Femur (tissue), 1 donor: ENCODE measurements at places on chromosomes 12 and 14.

GRCh38 chr14:61563162-61563511 is 132.2 kb upstream of the HIF1A start:
- no peak for DNase-seq

GRCh38 chr12:108630481-108631207 is 3.0 kb downstream of the SELPLG start:
- no peak for DNase-seq

DNA sequence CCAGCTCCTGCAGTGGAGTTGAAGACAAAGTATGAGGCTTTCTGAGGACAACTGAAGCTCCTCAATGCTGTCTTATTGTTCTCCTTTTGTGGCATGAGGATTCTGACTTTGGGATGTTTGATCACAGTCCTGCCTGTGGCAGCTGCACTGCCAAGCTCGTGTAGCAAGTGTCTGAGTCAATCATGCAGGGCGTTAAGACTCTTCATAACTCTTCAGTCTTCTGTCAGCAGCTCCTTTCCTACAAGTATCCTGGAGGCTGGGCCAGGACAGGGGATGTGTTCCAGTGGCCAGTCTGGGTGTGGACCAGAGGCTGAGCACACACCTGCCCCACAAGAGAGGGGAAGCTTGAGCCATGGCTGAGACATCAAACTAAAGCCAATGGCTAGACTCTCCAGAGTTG is 94.3 kb downstream of the PELI2 start:
- DNase-seq, result no peak

DNA sequence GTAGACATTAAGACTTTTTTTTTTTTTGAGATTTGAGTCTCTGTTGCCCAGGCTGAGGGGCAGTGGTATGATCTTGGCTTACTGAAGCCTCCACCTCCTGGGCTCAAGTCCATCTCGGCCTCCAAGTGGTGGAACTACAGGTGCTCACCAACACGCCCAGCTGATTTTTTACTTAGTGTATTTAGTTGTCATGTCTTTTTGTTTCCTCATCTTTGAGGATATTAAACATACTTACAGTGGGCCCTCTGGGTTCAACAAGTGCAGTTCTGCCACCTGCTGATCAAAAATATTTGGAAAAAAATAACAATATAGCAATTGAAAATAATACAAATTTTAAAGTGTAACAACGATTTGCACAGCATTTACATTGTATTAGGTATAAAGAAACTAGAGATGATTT is 4.4 kb upstream of the B4GALNT1 start:
- no peak for DNase-seq

GRCh38 chr12:24728366-24728765 is 220.5 kb downstream of the BCAT1 start:
- DNase-seq, result no peak

- no peak for DNase-seq
Observed at GRCh38 chr14:75197338-75197737, 20.9 kb upstream of the TMED10 start.

GRCh38 chr14:67764496-67764895 is 51.9 kb downstream of the ZFYVE26 start:
- no peak for DNase-seq

DNA sequence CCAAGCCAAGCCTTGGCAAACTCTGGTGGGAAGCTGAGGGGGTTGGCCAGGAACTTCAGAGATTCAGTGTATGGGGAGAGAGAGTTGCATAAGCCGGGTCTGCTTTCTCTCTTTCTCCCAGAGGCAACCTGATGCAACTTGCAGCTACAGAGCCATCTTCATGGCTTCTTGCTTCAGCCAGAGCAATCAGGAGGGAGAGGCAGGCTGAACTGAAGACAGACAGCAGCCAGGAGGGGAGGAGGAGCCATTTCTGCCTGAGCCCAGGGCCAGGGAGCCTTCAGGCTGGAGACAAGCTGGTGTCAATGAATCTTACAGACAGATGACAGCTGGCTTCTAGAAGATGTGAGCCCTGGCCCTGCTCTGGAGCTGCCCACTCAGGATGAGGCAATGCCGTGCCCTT is 18.7 kb downstream of the NPC2 start:
- no peak for DNase-seq

GRCh38 chr14:38387821-38388220 is 131.9 kb upstream of the CLEC14A start:
- DNase-seq, result no peak

GRCh38 chr12:27305673-27306456 is 26.8 kb upstream of the BMAL2 start:
- no peak for DNase-seq

DNA sequence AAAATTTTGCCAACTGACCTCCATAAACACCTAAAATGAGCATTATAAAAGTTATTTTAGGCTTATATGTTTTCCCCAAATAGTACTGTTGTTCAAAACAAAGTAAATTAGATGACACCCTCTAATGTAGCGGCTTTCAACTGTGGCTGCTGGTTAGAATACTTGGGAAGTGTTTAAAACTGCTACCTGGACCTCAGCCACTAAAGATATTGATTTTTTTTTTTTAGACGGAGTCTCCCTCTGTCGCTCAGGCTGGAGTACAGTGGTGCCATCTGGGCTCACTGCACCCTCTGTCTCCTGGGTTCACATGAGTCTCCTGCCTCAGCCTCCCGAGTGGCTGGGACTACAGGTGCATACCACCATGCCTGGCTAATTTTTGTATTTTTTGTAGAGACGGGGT is 16.2 kb downstream of the PRORP start:
- no peak for DNase-seq

GRCh38 chr12:119369907-119370546 is 35.5 kb downstream of the CCDC60 start:
- no peak for DNase-seq

GRCh38 chr14:60862283-60862682 is 118.6 kb downstream of the TRMT5 start:
- DNase-seq, result peak; percentile 54

GRCh38 chr12:3803865-3804472 is 51.1 kb upstream of the CRACR2A start:
- peak; percentile 73 for DNase-seq
